ENCODE measurements at places on chromosomes 3 and 15.

DNA sequence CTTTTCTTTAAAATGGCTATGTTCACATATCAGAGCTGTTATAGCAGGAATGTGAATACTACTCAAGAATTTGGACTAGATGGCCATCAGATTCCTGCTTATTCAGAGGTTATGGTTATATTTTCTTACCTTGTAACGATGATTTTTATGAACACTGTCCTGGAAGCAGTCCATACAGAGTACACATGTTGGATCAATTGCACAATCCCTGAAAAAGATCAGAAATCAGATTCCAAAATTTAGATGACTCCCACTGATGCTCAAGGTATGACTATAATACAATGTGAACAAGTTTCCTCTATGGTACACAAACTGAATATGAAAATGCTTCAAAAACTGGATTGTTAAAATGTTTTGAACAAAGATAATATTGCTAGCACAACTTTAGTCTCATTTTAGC lies 23.3 kb downstream of the UBR1 start:
- DNase-seq, result no peak

DNA sequence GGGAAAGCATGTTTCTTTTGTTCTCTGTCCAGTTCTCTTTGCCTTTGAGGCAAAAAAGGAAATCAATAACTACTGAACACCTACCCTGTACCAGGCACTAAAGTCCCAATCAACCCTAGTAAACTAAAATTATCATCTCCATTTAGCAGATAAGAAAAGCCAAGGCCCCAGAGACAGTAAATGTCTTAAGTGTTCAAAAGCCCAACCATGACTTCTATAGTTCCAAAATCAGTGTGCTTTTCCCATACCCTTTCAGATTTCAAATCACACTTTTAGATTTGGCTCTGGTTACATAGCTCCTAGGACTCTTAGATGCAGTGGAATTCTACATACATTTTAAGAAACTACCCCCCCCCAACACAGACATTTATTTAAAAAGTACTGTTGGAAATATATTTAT lies 63.5 kb downstream of the UACA start:
- no peak for DNase-seq

DNA sequence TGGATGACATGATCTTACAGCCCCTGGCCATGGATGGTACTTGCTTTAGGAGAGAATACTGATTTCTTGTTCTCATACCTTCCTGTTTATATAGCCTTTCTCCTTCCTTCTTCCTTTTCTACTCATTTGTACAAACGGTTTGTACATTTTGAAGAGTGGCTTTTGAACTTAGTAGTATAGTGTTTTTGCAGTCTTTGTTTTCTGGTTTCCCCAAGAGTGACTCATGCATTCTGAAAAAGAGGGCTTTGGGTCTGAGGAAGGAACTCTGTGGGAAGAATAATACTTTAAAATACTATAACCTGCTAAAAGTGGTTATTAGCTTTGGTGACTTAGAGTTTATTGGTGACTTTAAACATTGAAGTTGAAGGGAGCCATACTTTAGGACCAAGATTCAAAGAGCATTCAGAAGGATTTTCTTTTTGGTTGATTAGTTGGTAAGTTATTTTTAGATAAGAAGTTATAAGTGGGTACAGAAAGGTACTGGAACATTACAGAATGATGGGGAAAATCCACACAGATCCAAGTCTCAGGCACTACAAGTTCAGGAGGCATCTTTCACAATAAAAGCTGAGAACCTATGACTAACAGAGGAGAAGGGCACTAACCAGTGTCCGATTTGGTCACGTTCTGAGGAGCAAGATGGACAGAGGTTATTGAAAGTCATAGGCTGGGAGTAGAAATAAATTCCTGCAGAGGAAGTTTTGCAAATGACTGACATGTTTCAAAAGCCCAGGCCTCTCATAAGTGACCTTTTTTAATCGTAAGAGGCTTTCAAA lies 369.6 kb upstream of the AZI2 start:
- no peak for DNase-seq

DNA sequence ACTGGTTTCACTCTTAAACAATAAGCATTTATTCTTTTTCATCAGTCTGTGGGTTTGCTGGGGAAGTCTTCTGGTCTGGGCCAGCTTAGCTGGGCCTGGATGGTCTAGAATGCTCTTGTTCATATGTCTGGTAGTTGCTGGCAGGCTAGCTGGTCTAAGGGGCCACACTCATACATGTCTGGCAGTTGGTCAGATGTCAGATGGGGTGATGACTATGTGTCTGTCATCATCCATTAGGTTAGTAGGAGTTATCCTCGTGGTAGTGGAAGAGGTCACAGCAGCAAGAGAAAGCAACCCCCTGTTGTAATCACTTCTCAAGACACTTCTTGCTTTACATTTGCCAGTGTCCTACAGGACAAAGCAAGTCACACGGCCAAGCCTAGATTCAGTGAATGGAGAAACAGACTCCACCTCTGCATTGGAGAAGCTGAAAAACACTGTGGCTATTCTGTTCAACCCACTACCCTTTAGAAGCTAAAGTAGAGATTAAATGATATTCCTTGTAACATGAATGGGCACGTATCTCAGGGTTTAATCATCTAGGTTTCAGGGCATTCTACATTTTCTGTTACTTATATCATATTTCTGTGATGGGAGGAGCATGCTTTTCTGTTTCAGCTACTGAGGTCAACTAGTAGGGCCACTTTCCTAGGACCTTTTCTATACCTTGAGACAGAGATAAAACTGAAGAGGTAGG lies 5.5 kb upstream of the ARID3B start:
- no peak for DNase-seq

DNA sequence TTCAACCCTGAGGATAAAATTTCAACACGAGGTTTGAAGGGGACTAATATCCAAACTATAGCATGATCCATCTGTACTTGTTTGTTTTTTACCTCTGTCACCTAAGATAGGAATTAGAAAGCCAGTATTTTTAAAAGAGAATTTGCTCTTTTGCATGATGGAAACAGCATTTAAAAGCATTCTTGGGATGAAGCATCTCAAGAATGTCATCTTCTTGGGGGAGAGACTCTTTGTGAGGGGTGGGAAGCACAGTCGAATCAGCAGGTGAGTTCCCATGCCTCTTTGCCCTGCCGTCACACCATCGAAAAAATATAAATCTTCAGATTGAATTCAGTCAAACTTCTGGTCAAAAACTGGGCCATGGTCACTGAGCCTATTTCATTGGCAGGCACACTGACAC lies 55.3 kb upstream of the BCHE start:
- no peak for DNase-seq

DNA sequence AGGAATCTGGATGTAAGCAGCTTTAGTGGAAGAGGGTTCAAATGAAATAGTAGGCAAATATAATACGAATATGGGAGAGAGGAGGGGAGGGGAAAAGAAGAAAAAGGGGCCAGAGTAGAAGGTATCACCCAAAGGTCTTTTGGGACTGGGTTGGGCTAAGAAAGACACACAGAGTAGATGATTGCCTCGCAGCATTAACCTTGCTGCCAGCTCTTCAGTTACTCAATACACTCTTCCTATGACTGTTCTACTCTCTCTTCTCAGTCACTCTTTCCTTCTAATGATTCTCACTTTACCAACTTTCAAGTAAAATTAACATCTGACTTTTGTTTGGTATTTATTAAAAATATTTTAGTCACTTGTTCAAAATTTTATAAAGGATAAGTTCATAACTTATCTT lies 52.8 kb downstream of the CLASP2 start:
- DNase-seq, result no peak

GRCh38 chr15:69725275-69725674 lies 272.7 kb downstream of the RPLP1 start:
- no peak for DNase-seq

Measured in AG09309 (cell line).